ENCODE measurements at places on chromosomes 5 and 9.
A peak's percentile ranks its signal among the peaks of the same experiment; 100 is the strongest.

GRCh38 chr5:123283499-123283898 is 139.7 kb downstream of the CEP120 start:
- DNase-seq = no peak

DNA sequence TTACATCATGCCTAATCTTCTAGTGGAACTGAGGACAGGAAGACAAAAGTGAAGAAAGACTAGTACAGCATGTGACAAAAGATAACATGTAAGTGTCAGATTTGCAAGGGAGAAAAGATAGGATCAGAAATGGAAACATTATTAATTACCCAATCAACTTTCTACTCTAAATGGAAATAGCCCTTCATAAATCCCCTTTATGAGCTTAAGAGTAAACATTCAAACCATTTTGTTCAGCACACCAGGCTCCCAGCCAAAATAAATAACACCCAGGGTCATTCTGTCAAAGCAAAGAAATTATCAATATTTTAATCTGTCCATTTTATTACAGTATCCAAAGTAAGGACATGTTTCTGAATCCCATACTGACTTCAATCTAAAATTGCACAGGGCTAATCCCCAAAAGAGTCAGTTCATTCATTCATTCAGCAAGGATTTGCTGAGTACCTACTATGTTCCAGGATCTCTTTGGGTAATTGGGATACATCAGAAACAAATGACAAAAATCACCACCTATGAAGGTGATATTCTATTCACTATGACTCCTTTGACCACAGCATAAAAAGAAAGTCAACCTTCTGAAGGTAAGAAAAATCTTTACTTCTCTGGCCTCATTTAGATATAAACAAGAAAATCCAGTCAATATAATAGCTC is 5.3 kb downstream of the PRELID2 start:
- DNase-seq = no peak

DNA sequence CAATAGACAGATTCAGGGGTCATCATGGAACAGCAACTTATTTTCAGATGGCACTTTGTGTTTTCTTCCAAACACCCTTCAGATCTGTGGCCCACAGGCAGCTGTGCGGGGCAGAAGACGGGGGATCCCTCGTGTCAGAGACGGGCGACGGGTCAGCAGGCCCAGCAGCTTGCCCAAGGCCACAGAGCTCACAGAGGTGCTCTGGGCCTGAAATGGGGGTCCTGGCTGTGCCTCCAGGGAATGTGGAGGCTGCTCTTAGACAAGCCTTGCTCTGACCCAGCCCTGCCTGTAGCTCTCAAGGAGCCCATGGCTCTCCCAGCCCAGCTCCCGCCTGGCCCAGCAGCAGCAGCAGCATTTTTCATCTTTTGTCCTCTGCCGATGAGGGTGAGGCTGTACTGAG is 40.9 kb upstream of the SARDH start:
- no peak for DNase-seq

DNA sequence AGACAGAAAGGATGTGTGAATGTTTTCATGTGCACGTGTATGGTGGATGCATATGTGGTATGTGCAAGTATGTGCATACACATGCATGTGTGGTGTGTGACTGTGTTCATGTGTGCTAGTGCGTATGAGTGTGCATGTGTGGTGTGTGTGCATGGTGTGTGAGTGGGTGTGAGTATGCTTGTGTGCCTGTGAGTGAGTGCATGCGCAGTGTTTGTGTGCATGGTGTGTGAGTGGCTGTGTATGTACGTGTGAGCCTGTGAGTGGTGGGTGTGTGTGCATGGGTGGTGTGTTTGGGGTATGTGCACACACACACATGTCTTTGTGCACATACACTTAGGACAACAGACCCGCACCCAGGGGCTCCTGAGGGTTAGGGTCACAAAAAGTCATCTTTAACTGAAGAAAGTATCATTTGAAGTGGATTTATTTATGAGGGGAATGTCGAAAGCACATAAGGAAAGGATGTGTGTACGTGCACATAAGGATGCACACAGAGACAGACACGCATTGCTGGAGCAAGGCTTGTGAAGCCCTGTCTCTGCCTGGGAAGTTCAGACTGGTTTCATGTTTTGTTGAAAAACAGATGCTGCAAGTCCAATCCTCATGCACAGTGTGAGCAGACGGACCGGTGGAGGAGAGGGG is 237.0 kb downstream of the SYK start:
- DNase-seq = peak; percentile 16

- no peak for DNase-seq
Measured at GRCh38 chr9:36029765-36030528, 6.8 kb upstream of the RECK start.

GRCh38 chr9:110752766-110753165 is 84.2 kb downstream of the MUSK start:
- no peak for DNase-seq

- DNase-seq = no peak
Measured at GRCh38 chr9:135263511-135263910, 176.0 kb downstream of the OLFM1 start.

- DNase-seq = no peak
Measured at GRCh38 chr5:10289353-10289752, 18.3 kb downstream of the CMBL start.

DNA sequence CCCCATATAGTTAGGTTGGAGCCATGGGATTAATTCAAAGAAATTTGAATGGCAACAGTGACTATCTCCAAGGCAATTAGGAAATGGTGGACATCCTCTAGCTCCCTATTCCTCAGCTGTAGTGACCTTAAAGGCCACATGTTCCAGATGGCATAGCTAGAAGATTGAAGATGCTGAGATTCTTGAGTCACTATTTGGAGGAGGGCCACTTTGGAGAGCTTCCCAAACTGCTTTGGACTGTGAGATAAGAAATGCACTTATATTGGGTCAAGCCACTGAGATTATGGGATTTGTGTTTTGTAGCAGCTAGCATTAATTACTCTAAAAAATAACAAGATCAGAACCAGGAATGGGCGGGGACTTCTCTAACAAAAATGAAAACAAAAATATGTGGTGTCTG is 636.2 kb upstream of the CCNG1 start:
- no peak for DNase-seq

GRCh38 chr5:225334-225733 is 7.2 kb downstream of the SDHA start:
- DNase-seq = no peak

- DNase-seq = peak; percentile 33
Measured at GRCh38 chr5:149317281-149318048, 27.8 kb upstream of the GRPEL2 start.

GRCh38 chr9:95696701-95697100 is 178.8 kb upstream of the ERCC6L2 start:
- DNase-seq = no peak

GRCh38 chr5:24823625-24824024 is 178.8 kb upstream of the CDH10 start:
- DNase-seq = no peak

GRCh38 chr5:102737161-102737560 is 17.9 kb upstream of the PAM start:
- no peak for DNase-seq

DNA sequence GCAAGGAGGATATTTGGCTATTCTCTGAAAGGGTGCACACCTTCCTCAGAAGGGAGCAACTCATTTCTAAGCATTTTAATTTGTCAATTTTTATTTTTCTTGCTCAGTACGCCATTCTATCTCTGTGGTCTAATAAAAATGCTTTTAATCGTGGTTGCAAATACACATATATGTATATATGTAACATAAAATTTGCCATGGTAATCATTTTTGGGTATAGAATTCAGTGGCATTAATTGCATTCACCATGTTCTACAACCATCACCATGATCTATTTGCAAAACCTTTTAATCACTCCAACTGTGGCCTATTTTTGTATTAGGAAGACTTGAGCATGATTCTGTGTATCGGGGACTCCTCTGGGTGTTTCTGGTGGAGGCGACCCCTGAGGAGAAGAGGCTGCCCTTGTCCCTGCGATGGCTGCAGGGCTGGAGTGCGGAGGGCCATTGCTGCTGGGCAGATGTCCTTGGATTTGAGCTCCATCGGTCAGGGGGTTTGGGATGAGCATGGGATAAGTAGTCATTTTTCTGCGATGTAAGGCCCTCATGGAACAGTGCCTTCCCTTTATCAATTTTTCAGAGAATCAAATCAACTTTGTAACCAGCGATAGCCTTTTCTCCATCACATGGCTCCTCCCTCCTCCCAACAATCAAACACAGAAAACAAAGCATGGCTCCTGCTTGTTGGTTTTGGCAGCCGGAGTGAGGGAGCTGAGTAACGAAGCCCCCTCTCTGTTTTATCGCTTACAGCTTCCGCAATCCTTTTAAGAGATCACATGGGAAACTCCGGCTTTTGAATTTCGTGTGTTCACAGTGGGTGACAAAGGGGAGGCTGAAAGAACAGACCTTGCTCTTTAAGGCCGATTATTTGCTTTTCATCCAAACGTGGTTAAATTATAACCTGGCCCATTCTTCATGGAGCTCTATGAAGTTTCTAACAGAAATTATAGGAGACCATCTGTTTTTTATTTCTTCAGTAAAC is 187.3 kb downstream of the TENT4A start:
- DNase-seq = no peak

- no peak for DNase-seq
Measured at GRCh38 chr5:141717043-141717442, 35.0 kb upstream of the ARAP3 start.

GRCh38 chr9:86809759-86810367 is 137.4 kb downstream of the GAS1 start:
- DNase-seq = no peak

GRCh38 chr5:88830567-88830966 is 52.4 kb downstream of the MEF2C start:
- no peak for DNase-seq

DNA sequence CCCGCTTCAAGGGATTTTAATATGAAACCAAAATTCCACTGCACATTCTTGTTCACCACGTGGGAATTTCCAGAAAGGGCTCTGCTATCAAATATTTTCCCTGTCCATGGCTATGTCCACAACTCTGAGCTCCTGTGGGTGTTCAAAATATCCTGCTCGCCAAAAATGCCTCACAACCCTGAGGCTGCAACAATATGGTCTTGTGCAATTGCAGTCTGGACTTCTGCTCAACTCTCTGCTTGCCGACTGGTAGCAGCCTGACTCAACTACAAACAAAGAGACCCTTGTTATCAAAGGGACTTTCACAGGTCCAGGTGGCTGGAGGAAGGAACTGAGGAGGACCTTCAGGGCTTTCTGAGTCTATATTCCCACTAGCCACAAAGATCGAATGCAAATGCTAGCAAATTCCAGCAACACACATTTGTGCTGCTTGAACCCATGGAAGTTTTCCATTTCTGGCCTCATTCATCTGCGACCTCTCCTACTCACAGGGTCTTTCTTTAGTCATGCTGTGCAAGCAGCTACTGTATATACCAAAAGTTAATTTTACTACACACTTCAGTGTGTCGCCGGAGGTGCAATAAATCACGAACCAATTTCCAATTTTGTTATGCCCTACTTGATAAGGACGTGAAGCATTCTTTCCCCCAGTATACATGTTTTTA is 169.2 kb upstream of the SLC30A5 start:
- DNase-seq = no peak

DNA sequence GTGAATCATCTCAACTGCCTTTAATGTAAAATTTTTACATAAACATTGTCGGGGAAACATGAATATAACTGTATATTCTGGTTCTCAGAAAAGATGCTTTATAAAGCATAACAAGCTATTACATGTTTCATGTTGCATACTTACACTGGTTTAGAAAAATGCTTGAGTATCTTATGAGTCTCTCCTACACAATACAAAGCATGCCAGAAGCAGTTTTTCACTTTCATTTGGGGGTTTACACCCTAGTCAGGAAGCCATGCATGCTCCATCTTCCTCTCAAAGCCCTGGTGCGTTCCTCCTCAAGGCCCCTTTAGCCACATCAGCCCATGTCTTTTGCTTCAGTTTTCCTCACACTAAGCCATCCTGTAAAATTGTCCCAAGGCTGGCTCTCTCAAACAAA is 22.8 kb downstream of the ELAVL2 start:
- no peak for DNase-seq

- no peak for DNase-seq
Measured at GRCh38 chr9:109304347-109304746, 16.5 kb downstream of the EPB41L4B start.

GRCh38 chr9:6305954-6306563 is 22.1 kb upstream of the TPD52L3 start:
- no peak for DNase-seq

- no peak for DNase-seq
Measured at GRCh38 chr9:136354592-136355085, 8.9 kb downstream of the DNLZ start.

GRCh38 chr9:125434986-125435775 is 173.6 kb downstream of the GAPVD1 start:
- DNase-seq = no peak

DNA sequence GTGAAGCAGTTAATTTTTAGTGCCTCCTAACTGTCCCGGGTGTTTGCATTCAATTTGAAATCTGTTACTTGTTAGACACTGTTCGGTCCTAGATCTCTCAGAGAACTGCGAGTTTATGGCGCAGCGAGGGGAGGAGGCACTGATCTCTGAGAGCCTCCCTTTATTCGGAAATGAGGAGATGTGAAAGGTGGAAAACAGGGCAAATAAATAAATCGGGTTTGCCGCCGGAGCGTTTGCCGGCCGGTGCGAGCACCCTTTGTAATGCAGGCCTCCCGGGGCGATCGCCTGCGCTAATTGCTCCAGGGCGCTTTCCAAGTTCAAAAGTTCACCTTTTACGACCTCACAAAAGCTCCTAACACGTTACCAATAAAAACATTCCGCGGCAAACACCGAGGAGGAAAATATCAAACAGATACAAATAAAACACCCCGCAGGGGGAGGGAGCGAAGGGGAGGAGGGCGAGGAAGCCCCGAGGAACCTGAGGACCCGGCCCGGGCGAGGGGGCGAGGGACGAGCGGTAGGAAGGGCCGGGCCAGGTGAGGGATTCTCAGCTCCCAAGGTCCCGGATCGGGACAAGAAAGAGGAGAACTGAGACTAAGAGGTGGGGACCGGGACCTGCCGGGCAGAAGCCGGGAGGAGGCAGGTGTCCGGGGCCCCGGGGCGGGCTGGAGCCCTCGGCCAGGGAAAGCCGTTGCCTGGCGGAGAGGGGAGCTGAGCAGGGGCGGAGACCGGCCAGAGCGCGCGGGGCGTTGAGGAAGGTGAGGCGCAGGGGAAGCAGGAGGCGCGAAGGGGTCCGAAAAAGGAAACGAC is 1.4 kb downstream of the NR6A1 start:
- DNase-seq = peak; percentile 31

GRCh38 chr9:27503623-27504022 is 20.5 kb upstream of the IFNK start:
- DNase-seq = no peak

DNA sequence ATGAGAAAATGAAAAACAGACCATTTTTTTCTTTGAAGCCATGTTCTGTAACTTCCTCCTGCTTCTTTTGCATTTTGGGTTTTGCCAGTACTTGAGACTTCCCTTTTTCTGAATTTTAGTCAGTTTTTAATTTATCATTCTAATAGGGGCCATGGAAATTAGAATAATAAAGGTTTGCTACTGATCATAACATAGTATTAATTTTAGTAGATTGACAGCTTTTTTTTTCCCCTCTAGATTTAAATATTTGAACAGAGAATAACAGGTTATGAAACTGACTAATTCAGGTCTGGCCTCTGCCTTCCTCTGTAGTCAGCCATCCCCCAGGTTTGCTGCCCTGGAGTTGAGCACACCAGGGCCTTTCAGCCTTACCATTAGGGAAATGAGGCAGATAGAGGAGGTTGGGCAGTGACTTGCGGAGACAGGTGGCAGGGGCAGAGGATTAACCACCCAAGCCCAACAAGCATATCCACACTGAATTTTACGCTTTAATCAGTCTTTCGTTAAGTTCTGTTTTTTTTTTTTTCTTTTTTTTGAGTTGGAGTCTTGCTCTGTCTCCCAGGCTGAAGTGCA is 80.1 kb upstream of the TNFAIP8 start:
- DNase-seq = peak; percentile 63

All from stimulated activated CD4-positive, alpha-beta T cell treated with anti-CD3 and anti-CD28 coated beads, Interleukin-2, amount 100 ng/mL, for 24 hours (primary cell).